Muscle of arm (tissue), 14 donors: ENCODE measurements at places on chromosomes 5 and 9.
A peak's percentile ranks its signal among the peaks of the same experiment; 100 is the strongest.

DNA sequence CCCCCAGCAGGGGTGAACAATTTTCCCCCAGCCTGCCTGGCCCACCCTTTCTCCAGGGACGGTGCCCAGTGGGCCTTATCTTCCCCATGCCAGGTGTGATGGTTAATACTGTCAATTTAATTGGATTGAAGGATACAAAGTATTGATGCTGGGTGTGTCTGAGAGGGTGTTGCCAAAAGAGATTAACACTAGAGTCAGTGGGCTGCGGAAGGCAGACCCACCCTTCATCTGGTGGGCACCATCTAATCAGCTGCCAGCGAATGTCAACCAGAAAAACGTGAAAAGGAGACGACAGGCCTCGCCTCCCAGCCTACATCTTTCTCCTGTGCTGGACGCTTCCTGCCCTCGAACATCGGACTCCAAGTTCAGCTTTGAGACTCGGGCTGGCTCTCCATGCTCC lies 5.6 kb upstream of the FUT7 start:
- no peak for DNase-seq

DNA sequence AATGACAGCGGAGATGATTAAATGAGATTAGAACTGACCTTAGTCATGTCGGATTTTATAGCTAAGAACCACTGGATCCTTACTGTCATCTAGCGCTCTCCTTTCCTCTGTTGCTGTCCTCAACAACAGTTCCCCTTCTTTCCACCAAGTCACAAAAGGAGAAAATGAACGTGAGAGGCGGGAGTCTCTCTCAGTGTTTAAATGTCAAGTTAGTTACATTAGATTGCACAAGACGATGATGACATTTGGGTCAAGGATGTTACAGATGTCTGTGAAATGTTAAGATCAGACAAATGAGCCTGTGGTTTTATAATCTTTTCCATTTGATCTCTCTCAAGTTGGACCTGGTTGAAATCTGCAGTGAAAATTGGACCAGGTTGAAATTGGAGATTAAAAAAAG lies 53.5 kb downstream of the FBXO38 start:
- no peak for DNase-seq

GRCh38 chr5:142743592-142744441 lies 26.4 kb upstream of the ARHGAP26 start:
- peak; percentile 84 for DNase-seq

GRCh38 chr9:14096258-14096922 lies 217.6 kb downstream of the NFIB start:
- peak; percentile 79 for DNase-seq

GRCh38 chr5:149776361-149777305 lies 46.5 kb downstream of the PPARGC1B start:
- DNase-seq, result no peak

DNA sequence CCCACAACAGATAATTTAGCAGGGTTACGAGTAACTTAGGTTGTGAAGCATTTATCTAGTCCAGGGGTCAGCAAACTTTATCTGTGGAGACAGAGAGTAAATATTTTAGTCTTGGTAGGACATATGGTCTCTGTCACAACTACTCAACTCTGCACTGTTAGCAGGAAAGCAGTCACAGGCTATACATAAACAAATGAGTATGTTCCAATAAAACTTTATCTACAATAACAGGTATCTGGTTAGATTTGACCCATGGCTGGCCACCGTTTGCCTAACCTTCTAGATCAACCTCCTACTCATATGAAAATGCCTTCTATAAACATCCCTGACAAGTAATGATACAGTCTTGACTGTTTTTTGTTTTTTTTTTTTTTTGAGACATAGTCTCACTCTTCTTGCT lies 13.0 kb upstream of the HK3 start:
- no peak for DNase-seq

GRCh38 chr9:115229496-115229895 lies 111.5 kb upstream of the TNC start:
- no peak for DNase-seq
